ENCODE measurements at places on chromosomes 1 and 21.

DNA sequence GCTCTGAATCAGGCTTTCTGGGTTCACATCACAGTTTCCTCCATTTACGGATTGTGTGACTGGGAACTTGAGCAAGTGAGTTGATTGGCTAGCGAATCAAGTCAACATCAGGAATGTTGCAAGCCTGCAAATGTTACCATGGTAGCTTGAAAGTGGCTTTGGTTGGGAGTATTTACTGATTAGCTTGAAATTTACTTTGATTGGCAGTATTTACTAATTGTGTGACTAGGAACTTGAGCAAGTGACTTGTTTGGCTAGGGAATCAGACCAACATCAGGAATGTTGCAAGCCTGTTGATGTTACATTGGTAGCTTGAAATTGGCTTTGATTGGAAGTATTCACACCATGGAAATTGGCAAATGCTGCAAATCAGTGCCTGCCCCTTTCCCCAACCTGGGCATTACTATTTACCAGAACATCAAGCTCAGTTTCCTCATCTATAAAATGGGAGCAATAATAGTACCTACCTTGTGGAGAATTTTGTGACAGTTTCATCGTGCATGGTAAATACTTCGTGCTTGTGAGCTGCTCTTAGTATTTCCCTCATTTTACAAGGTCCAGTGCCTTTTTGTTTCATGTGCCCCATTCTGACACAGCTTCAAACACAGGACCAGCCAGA, 23.1 kb upstream of the B3GALNT2 start:
- DNase-seq: no peak

- DNase-seq: no peak
Observed at GRCh38 chr21:45154511-45155508, 80.4 kb downstream of the ADARB1 start.

DNA sequence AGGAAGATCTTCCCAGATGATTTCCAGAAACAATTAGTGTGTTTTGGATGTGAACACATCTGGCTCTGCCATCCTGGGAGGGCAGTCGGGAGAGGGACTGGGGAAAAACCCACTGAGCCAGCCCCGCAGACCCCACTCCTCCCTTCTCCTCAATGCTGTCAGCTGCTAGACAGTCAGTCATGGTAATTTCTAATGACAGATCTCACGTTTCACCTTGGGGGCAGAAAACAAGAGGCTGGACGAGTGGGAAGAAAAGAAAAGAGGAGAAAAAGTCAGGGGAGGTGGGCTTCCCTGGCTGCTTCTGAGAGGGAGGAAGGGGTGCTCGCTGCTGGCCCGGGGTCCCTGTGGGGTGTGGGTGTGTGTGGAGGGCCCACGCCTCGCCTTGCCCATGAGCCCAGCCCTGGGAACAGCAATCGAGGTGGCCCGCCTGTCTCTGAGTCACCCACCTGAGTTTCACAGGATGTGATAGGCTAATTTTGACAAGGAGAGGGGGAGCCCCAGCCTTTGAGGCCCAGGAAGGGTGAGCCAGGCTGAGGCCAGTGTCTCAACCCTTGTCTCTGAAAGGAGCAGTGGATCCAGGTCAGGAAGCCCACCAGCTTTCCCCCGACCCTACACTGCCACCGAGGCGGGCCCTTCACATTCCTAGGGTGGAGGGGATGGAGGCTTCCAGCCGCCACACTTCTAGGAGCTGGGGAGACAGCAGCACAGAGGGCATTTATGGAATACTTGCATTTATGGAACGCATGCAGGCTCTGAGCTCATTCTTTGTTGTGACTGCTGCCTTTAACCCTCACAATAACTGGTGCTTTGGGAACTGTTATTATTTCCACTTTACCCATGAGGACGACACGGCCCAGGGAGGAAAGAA, 49.1 kb upstream of the IFNLR1 start:
- no peak for DNase-seq

GRCh38 chr1:16175610-16176553, 20.0 kb upstream of the EPHA2 start:
- DNase-seq: peak; percentile 12

DNA sequence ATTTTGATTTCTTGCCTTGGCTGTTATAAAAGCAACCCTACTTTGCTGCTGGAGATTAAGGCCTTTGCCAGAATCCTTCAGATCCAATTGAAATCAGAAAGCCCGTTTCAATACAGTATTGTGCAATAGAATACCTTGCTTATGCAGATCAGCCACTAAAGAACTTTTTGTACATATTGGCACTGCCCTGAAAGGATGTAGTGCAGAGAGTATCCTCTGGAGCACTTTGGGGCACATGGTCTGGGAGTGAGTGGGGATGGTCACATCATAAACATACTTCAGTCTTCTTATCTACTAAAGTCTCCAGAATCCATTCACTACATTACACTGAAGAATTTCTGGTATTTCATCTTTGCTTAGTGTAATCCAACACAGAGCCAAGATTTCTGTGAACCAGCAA, 189.0 kb downstream of the CENPF start:
- no peak for DNase-seq

DNA sequence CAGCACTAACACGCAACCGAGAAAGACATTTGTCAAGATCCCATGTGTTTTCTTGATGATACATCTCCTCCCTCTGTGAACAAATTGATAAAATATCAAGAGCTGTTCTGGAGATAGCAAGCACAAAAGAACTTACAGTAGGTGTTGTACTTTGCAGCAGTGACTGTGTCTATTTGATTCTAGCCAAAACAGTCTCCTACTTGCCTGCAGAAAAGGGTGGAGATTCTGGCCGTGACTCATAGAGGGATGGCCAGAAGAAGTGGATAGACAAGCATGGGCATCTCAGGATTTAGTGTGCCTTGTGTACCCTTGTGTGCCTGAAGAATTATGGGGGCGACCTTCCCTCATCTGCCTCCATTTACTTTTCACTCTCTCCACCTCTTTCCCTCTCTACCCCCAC, 458.4 kb upstream of the LRRC7 start:
- no peak for DNase-seq

GRCh38 chr1:151510020-151510405, 1.2 kb upstream of the CGN start:
- DNase-seq: no peak

- DNase-seq: no peak
Observed at GRCh38 chr1:221164029-221164428, 284.8 kb downstream of the HLX start.

- no peak for DNase-seq
Observed at GRCh38 chr1:101006553-101006952, 19.0 kb downstream of the DPH5 start.
